ENCODE measurements at places on chromosomes 13 and 19. TPM values are rescaled to one million over a fixed set of nuclear protein-coding genes. Genes with fewer than 3 reads are reported as not detected.

DNA sequence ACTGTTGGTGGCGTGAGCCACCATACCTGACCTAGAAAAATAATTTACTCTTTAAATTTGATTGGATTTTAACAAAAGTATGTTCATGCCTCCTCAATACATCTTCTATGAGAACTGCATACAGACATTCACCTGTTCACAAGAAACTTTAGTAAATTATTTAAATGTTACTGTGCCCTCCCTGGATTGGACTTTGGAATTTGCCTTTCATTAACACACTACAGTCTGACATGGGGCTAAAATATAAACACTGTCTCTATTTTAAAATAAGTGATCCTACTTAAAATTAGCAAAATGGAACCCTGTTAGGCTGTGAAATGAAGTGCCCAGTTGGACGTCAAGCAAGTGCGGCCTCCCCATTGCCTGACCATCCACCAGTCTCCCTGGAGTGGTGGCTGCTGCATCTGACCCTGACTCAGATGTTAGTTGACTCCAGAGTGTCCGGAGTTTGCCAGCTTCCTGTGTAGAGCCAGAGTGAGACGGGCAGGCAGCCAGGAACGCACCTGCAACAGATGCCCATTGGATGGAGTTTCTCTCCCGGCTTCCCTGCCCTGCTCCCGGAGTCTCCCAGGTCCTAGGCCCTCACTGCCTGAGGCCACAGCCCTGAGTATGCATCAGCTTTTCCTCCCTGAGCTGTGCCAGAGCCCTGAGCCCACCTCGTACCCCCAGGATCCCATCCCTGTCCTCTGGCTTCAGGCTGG is 45.9 kb upstream of the ATP11A start:
- DNase-seq = no peak
- no peak overlapping the region for H3K4me3 ChIP-seq
- peaks cover 19% of the 10 kb centered on the region for H3K27me3 ChIP-seq
- H3K4me1 ChIP-seq = no peaks in the 10 kb centered on the region
- no peak overlapping the region for H3K27ac ChIP-seq
- H3K36me3 ChIP-seq = no peaks in the 10 kb centered on the region

- no peak for DNase-seq
- H3K4me3 ChIP-seq = no peak overlapping the region
- H3K36me3 ChIP-seq = no peaks in the 10 kb centered on the region
- H3K27me3 ChIP-seq = no peaks in the 10 kb centered on the region
- H3K4me1 ChIP-seq = no peaks in the 10 kb centered on the region
These were observed 60.7 kb upstream of the C1QTNF9B start for GRCh38 chr13:23957981-23958380.

ZNF763 gene
- total RNA-seq = 19.0 TPM

VMAC gene
- 12.0 TPM for total RNA-seq

- H3K27me3 ChIP-seq = no peaks in the 10 kb centered on the region
- H3K4me3 ChIP-seq = no peak overlapping the region
- H3K4me1 ChIP-seq = no peaks in the 10 kb centered on the region
- no peaks in the 10 kb centered on the region for H3K36me3 ChIP-seq
These were observed 435.6 kb downstream of the PCDH9 start for GRCh38 chr13:66794340-66795031.

DNA sequence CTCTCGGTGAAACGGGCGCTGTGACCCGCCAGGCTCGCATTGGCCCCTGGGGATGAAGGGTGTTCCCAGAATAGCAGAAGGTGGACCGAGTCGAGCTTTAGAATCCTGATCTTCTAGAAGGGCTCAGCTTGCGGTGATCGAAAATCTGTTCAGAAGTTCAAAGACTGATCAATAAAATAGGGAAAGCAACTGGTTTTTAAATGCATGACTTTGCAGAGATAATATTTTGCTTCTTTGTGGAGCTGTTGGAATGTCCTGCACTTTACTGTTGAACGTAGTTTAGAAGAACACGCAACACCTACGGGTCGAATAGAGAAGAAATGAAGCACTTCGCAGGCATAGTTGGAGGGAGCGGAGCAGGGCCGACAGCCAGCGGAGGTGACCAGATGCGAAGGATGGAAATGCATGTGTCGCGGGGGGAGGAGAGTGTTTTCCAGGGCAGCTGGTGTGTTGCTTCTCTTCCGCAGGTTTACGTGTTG is 766 bp downstream of the CEBPG start:
- H3K27me3 ChIP-seq = no peaks in the 10 kb centered on the region
- H3K36me3 ChIP-seq = no peaks in the 10 kb centered on the region
- peaks cover 50% of the 10 kb centered on the region for H3K4me1 ChIP-seq
- no peak for DNase-seq
- H3K27ac ChIP-seq = peak overlapping the region; percentile 87
- peak overlapping the region; percentile 36 for H3K4me3 ChIP-seq

ZNF865 gene
- total RNA-seq = 8.8 TPM

GRCh38 chr19:45645068-45645630 is 6.0 kb upstream of the EML2 start:
- peak overlapping the region; percentile 39 for H3K4me3 ChIP-seq
- H3K27ac ChIP-seq = no peak overlapping the region
- DNase-seq = no peak
- H3K27me3 ChIP-seq = no peaks in the 10 kb centered on the region
- H3K4me1 ChIP-seq = no peaks in the 10 kb centered on the region

All from tibial nerve (tissue), 4 donors.